AG04449 (cell line): ENCODE measurements at places on chromosomes 4 and X.
A peak's percentile ranks its signal among the peaks of the same experiment; 100 is the strongest.

DNA sequence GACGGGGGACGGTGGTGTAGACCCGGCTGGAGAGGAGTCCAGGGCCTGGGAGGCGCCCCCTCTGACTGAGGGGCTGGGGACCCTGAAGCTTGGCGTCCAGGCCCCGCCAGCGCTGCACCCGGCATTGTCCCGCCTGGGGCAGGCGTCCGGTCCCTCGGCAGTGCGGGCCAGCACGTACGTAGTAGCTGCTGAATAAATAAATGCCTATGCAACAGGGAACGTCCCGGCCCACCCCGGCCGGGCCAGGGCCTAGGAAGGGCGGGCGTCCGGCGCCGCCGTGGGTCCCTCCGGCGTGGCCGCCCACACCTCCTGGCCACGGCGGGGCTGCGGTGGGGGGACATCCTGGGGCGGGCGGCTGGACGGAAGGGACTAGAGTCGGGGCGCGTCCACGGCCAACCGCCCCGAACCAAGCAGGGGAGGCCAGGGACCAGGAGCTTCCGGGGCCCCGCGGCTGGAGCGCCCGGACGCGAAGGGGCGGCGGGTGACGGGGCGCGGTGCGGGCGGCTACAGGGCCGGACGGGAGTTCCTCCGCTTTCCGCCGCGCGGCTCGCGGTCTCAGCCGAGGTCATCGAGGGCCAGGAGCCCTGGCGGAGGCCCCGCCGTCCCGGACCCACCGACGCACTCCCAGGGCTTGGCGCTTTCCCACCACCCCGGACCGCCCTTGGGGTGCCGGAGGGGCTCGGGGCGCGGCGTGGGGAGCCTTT, 886 bp upstream of the WWC2 start:
- no peak for DNase-seq

DNA sequence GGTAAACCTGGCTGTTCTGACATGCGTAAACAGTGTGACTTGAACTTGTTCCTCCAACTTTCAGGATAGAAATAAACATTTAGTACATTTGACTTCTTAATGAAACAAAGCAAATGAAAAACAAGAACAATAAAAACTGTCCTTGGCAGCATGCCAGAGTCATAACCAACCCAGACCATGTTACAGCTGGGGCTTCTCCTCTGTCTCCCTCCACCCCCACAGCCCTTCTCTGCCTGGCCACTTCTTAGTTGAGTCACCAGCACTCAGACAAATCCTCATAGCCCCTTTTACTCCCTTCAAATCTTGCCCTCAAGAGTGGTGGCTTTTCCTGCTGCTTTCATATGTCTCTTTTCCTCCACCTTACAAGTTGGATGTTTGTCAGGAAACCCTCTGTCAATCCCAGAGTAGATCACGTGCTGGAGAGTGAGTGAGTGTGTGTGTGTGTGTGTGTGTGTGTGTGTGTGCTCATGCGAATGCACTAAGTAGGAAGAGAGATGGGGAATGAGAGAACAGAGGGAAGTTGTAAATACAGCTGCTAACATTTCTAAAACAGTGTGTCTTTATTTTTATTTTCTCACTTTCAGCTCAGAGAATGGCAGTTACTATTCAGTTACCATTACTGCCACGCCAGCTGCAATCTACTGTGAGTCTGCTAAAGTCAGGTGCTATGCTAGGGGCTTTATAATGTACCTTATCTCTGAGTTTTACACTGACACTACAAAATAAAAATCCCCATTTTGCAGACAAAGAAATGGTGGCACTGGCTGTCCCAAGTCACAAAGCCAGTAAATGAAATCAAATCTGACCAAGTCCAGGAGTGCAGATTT, 15.0 kb downstream of the SCARB2 start:
- no peak for DNase-seq

DNA sequence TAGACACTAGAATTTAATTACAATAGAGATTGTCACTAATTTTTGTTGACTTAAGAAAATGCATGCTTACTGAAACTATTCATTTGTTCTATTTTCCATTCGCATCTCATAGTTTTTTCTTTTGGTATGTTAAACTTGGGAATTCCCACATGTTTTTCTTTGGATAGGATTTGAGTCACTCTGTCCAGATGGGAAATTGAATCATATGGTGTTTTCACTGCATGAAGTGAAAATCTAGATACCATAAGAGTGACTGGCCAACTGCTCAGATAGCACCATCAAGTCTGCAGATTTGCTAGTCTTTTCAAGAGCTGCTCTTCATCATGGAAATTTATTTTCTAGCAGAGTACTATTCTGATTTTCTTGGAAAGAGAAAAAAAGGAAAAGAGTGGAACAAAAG, 172.6 kb downstream of the FAM47B start:
- peak; percentile 44 for DNase-seq

- peak; percentile 2 for DNase-seq
These were observed 55.8 kb downstream of the EMCN start for GRCh38 chr4:100461807-100462605.

- DNase-seq: no peak
These were observed 59.1 kb downstream of the FREM3 start for GRCh38 chr4:143641361-143641760.

- no peak for DNase-seq
These were observed 13.1 kb downstream of the NAT8L start for GRCh38 chr4:2071912-2072867.

- DNase-seq: no peak
These were observed 3.2 kb downstream of the FGF13 start for GRCh38 chrX:138708268-138708667.

DNA sequence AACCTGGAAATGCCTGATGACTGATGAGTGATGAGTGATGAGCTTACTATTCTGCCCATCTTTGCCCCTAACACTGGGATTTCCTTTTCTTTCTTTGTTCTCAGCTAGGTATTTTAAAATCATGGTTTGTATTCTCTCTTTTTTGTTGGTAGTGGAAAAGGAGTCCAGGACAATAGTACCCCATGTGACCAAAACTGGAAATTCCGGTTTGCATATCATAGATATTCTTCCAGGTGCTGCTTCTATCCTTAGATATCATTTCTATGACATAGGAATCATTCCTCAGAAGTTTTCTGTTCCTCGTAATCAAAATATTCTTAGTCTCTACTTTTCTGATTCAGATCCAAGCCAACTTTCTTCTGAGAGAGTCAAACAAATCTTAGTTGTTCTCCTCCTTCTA, 320.5 kb upstream of the TET2 start:
- no peak for DNase-seq

- DNase-seq: no peak
These were observed 48.1 kb upstream of the IL13RA1 start for GRCh38 chrX:118679290-118679689.

GRCh38 chr4:26005764-26006163, 91.7 kb downstream of the SMIM20 start:
- no peak for DNase-seq

DNA sequence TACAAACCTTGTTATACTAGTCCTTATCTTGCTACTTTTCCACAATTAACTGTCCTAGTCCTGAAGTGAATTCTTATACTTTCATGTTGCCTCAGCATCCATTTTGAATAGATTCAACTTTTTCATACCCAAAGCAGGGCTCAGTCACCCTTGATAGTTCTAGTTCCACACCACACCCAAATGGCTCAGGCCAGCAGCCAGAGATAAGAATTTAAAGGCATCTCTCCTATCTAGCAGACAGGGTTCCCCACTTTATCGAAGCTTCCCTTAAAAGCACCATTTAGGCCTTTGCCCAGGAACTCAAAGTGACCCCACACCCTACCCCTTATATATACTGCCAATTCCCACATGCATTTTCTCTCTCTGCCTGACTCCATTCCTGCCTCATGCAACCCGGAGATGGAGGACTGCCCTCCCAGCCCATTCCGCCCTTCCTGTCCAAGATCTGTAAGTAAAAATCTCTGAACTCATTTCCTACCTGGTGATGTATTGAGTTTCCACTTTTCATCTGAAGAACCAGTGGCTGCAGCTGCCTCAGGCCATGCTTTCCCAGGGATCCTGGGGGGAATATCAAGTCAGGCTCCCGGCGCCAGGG, 63.7 kb upstream of the TXK start:
- no peak for DNase-seq

GRCh38 chrX:9293903-9294302, 171.0 kb upstream of the TBL1X start:
- no peak for DNase-seq

DNA sequence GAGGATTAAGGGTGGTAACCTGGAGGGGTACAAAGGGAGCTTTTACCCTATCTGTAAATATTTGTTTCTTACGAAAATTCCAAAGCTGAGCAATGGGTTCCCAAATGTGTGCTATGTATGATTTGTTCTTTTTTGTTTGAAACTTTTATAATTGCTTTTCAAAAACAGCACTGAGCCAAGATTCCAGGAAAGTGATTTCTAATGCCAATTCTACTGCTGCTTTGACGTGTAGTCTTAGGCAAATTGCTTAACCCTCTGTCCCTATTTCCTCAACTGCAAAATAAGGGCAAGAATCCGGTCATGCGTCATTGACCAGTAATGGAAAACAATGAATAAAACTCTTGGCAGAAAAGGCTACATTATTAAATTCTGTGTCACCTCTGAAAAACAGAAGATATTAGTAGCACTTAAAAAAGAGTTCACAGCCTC, 454.7 kb downstream of the IL15 start:
- DNase-seq: peak; percentile 76

DNA sequence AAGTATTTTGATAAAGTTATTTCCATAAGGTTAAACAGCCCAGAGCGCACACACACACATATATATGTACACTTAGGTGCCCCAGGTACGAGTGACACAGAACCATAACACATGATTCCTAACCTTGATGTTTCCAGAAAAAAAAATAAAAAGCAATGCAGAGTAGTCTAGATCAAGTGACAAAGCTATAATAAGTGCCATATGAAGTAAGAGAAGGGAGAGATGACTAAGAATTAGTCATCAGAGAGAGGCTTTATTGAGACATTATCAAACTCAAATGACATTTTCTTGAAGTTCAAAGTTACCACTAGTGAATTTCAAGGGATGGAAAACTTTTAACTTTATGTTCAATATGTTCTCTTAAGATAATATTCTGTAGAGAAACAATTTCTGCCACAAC, 215.0 kb downstream of the HTR2C start:
- no peak for DNase-seq

DNA sequence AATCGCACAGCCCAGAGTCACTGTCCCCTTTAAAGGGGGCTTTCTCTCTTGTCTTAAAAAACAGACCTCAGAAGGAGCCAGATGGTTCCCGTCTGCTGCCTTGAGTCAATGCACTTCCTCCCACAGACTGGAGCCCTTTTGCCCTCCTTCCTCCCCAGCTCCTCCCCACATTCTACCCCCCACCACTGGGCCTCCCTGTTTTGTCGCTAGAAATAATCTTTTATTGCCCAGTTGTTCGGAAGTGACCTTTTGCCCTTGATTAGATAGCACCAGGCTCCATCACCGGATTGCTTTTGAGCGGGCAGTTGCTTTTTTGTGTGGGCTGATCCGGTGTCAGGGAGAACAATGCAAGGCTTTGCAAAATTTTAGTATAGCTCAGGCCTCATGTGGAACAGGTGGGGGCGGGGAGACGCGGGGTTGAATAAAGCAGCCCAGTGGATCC, 47.7 kb downstream of the SPRY1 start:
- no peak for DNase-seq

DNA sequence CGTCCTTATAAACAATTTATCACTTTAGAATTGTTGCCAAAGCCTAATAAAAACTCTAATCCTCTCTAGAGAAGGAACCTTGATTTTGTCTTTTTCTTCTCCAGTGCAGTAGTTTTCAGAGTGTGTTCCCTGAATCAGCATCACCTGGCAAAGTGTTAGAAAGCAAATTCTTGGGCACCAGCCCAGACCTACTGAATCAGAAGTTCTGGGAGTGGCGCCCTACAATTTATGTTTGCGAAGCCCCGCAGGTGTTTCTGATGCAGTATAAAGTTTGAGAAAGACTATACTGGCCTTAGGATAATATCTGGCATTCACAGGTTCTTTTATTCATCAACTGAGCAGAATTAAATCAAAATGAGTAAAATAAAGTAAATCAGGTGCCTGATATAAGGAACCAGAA, 645.8 kb upstream of the ATOH1 start:
- DNase-seq: no peak

DNA sequence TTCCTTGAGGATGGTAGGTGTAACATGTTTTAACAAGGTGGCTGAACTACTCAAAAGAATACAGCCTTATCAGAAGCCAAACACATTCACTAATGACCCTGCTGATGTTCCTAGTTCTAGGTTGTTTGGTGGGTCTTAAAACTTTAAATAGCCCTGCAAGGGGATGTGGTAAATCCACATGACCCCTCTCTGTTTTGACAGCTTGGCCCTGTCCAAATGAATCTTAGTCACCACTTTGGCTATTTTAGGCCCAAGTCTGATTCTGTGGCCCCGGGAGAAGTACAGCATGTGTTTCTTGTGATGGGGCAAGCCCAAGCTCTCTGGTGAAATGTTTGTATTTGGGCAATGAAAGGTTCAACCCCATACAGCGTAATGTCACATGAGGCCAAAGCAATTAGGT, 54.5 kb upstream of the GPR34 start:
- no peak for DNase-seq

GRCh38 chr4:38582889-38583470, 81.0 kb upstream of the KLF3 start:
- DNase-seq: no peak

GRCh38 chr4:56914336-56914735, 6.6 kb downstream of the REST start:
- no peak for DNase-seq

DNA sequence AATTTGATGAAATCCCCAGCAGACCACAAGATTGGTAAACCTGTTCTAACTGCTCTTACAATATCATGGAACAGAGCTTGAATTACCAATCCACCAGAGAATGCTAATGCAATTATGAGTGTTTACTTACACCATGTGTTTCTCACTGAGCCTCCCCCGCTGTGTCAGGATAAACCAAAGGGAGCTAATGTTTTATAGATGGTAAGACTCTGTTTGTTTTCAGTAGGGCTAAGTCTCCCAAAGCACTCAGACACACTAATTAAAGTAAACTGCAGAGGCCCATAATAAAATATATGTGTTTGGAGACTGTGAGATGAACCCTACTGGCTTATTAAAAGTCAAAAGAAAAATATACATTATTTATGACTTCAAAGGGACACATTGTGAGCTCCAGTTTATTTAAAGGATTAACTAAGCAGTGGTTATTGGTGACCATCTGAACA, 261.7 kb upstream of the FAM241A start:
- DNase-seq: no peak
